GM23338 (cell line): ENCODE measurements at places on chromosomes 6 and 20. TPM values are rescaled to one million over a fixed set of nuclear protein-coding genes. Genes with fewer than 3 reads are reported as not detected.

- DNase-seq, result peak; percentile 80
Observed at GRCh38 chr20:4613718-4614620, 107.7 kb upstream of the PRND start.

GRCh38 chr20:4156411-4156810 is 141.1 kb upstream of the RNF24 start:
- DNase-seq, result no peak

GRCh38 chr6:169854813-169855212 is 103.4 kb downstream of the ERMARD start:
- DNase-seq, result no peak

GRCh38 chr20:4320291-4320690 is 304.9 kb upstream of the RNF24 start:
- DNase-seq, result no peak

Gene CDH26
- polyA plus RNA-seq, result 2.0 and 2.3 TPM in 2 replicates

DNA sequence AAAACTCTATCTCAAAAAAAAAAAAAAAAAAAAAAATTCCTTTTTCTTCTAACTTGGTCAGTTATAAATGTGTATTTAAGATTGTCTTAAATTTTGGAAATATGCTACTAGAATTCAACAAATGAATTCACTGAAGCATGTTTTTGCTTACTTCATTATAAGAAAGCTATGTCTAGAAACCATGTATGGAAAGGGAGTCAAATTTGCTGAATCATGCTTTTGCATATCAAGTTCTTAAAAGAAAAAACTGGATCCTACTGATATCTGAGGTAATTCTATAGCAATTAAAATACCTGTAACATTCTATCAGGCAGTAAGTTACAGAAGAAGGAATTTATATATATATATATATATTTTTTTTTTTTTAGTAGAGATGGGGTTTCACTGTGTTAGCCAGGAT is 27.7 kb downstream of the AKIRIN2 start:
- DNase-seq, result no peak

- DNase-seq, result no peak
Observed at GRCh38 chr6:16654701-16655100, 106.6 kb downstream of the ATXN1 start.

Gene TXLNB
- 0.10 and 0.11 TPM in 2 replicates for polyA plus RNA-seq

- no peak for DNase-seq
Observed at GRCh38 chr20:24473435-24474223, 4.2 kb downstream of the SYNDIG1 start.

GRCh38 chr20:5977223-5977622 is 26.8 kb downstream of the MCM8 start:
- no peak for DNase-seq
